Stimulated activated CD4-positive, alpha-beta T cell treated with anti-CD3 and anti-CD28 coated beads, TNF-alpha, amount 100 ng/mL, for 1 hour (primary cell): ENCODE measurements at places on chromosomes 12 and 14.

- no peak for DNase-seq
These were observed 1557.3 kb upstream of the FLRT2 start for GRCh38 chr14:83972631-83973030.

- DNase-seq = no peak
These were observed 46.3 kb upstream of the PTGDR start for GRCh38 chr14:52220924-52221811.

- no peak for DNase-seq
These were observed 13.4 kb downstream of the ASB8 start for GRCh38 chr12:48143898-48144297.

- DNase-seq = no peak
These were observed 26.8 kb downstream of the DUSP6 start for GRCh38 chr12:89325495-89325894.

DNA sequence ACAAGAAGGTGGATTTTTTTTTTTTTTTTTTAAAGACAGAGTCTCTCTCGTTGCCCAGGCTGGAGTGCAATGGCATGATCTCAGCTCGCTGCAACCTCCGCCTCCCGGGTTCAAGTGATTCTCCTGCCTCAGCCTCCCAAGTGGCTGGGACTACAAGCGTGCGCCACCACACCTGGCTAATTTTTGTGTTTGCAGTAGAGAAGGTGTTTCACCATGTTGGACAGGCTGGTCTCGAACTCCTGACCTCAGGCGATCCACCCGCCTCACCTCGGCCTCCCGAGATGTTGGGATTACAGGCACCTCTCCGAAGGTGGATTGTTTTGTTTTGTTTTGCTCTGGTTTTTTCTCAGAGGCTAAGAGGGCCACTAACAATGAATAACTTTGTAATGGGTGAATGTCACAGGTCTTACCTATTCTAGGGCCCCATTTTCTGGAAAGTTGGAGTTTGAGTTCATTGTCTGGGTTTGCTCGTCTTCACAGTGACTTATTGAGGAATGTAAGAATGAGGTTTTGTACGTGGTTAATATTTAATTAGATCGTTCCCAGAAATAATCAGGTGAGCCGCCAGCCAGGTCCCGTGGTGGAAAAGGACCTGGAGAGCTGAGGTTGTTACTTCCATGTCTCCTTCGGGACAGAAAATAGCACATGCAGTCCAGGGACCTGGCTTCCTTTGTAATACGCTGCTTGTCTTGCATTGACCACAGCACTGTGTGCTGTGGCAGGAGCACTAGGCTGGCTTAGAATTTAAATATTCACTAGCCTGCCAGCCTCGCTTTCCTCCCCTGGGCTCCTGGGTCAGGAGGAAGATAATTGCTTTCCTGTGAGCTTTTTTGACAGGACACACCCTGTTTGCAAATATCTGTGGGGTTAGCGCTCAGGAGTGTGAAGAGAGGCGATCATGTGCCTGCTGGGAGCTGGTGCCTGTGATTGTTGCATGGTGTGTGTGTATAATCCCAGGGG, 2.3 kb downstream of the HIP1R start:
- no peak for DNase-seq

DNA sequence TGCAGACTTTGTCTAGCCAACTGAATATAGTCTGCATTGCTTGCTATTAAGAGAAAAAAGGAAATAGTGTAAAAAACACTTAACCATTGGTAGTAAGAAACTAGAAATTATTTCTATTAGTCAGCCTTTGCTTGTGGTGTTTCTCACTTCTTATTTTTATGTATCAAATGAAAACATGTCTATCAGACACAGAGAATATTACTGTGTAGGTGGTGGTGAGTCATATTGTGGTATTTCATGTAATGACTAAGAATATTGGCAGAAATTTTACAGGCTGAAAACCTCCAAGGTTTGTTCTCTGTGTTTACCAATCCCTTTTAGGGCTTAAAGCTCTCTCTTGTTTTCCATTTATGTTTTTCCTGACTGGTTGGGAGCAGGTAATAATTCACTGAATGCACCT, 87.2 kb downstream of the DAAM1 start:
- DNase-seq = no peak

- DNase-seq = no peak
These were observed 80.0 kb upstream of the SLC8A3 start for GRCh38 chr14:70268760-70269159.

DNA sequence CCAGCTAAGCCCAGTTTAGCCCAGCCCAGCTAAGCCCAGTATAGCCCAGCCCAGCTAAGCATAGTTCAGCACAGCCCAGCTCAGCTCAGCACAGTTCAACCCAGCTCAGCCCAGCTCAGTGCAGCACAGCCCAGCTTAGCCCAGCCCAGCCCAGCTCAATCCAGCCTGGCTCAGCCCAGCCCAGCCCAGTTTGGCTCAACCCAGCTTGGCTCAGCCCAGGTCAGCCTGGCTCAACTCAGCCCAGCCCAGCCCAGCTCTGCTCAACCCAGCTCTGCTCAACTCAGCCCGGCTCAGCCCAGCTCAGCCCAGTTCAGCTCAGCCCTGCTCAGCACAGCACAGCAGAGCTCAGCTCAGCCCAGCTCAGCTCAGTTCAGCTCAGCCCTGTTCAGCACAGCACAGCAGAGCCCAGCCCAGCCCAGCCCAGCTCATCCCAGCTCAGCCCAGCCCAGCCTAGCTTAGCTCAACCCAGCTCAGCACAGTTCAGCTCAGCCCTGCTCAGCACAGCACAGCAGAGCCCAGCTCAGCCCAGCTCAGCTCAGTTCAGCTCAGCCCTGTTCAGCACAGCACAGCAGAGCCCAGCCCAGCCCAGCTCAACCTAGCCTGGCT, 330.9 kb downstream of the TMEM121 start:
- DNase-seq = no peak

- DNase-seq = no peak
These were observed 31.5 kb downstream of the CCNK start for GRCh38 chr14:99512571-99513182.

DNA sequence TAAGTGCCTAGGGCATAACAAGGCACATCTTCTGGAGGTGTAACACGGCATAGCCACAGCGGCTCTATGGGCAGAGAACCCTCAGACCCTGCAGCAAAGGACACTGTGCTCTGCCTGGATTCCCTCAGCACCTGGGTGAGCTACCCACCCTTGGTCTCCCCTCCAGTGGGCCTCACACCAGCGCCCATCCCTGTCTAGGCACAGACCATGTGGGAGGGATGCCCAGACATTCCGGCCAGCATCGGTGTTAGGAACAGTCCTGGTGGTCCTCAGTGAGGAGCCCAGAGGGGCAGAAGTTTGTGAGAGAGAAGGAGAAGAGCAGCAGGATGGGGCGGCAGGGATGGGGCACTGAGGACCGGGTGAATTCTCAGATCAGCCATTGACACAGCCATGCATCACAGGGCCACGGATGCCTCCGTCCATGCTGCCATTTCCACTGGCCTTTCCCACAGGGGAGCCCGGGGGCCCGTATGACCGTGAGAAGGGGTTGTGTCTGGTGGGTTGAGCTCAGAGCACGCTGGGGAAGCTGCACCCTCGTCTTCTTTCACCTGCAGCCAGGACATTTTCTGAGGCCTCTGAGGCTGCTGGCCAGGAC, 282.7 kb upstream of the SFSWAP start:
- DNase-seq = no peak

DNA sequence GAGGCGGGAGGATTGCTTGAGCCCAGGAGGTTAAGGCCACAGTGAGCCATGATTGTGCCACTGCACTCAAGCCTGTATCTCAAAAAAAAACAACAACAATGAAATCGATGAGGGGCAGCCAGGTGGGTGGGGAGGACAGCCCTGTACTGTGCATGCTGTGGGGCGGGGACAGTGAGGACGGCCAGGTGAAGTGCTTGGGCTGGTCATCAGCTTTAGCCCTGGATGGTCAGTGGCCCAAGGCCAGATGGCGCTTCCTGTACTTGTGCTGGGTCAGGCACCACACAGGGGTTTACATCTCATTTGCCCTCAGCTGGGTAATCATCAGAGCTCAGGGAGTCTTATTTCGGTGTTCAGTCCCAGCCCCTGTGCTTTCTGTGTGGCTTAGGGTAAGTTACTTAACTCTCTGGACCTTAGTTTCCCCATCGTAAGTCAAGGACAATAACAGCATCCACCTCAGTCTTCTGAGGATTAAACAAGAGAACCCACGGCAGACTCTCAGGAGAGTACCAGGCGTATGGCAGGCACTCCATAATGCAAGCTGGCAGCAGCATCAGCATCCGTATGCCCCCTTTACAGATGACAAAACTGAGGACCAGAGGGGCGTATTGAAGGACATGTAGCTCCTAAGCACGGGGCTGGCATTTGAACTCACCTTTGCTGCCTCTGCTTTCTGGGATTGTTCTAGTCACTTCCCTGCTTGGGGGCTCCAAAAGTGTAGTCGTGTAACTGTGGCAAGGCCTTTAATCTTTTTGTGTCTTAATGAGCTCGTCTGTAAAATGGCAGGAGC, 71.9 kb downstream of the SLC25A47 start:
- DNase-seq = no peak

DNA sequence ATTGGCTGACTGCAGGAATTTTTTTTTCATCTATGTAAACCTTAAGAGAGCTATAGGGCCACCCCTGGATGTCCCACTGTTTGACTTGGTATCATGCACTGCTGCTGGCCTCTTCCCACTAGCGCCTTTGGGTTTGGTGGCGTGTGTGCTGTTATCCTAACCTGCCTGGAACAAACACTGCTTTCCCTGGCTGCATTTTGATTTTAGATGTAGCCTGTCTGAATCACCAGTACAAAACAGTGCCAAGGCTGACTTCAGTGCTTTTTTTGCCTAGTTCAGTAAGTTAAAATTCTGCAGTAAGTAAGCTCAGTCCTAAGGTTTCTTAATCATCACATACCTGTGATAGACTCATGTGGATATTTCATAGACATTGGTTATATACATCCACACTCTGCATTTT, 99.2 kb downstream of the EML1 start:
- DNase-seq = no peak

DNA sequence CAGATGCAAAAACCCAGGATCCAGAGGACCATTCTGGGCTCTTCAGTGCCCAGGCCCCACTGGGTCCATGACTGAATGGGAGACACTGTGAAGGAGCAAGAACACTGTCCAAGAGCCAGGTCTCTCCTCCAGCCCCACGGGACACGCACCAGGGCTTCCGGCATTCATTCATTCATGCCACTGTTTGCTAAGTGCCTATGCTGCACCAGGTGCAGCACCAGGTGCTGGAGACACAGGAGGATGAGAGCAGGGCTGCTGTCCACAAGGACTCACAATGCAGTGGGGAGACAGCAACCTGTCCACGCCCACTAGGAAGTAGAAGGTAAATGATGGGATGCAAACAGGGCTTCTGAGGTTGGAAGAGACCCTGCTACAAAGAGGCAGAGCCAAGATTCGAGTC, 20.4 kb downstream of the CLMN start:
- DNase-seq = no peak

DNA sequence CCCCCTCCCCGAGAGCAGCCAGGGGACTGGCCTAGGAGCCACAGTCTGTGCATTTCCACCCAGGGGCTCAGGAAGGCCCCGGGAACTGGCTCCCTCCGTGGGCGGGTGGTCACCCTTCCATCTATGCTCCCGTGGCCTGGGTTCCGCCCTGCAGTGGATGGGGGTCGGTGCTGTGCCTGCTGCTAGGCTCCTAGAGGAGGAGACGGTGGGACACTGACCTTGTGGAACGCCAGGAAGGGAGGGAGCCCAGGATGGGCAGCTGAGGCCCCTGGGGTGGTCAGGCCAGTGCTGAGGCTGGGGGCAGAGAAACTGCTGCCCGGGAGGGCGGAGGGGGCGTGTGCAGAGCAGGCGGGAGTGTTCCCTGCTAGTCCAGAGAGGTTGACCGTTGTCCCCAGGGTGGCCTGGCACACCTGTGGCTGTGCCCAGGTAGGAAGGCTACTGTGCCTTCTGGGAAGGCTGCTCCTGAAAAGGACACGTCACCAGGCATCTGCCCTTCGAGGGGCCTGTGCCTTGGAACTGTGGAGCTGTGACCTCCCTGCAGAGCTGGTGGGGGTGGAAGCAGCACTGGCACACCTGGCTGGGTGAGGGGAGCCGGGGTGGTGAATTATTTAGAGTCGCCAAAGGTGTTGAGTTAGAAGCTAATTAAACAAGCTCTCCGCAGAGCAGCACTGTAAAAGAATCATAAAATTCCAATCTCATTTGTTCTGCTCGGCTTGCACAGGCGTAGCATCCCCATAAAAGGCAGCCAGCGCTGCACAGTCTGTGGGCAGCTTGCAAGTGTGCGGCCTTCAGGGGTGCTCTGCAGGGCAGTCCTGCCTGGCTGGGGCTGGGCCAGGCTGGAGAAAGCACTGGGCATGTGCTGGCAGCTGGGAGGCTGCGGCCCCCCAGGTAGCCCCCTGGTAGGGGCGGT, 145.1 kb downstream of the KIF26A start:
- DNase-seq = no peak

GRCh38 chr14:67941456-67942018, 122.0 kb downstream of the RAD51B start:
- no peak for DNase-seq

DNA sequence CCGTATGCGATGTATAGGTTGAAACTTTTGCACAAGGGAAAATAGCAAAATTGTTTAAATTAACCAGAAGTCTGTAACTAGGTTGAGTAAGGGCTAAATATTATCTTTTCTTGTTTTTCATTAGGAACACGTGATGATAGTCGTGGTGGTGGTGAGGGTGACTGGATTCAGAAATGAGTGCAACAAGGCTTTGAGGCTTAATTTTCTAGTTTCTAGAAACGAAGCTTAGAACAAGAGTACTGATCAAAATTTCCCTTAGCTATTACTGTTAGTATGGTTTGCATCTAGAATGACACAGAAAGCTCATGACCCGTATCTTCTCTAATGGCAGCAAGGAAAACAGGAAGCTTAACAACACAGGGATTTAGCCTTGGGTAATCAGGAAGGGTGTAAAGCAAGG, 7.0 kb downstream of the SLIRP start:
- no peak for DNase-seq

DNA sequence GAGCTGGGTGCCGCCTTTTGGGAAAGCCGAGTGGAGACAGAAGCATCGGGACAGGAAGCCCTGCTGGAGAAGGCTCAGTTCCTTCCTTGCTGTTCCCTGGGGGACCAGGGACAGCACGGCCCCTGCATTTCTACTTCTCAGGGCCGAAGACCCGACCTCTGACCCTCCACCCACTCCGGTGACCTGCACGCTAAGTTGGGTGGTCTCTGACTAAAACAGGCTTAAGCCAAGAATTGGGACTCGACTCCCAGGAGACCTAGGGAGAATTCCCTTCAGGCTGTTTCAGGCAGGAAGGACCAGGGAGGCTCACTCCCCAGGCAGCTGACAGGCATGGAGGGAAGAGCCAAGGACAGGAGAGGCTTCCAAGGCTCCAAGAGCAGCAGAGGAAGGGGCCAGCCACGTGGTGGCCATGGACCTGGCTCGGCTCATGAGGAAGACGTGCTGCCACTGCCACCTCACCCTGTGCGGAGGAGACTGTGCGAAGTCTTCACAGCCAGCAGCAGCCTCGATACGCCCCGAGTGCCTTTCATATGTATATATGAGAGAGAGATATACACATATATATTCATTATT, 43.9 kb downstream of the DCAF4 start:
- no peak for DNase-seq

DNA sequence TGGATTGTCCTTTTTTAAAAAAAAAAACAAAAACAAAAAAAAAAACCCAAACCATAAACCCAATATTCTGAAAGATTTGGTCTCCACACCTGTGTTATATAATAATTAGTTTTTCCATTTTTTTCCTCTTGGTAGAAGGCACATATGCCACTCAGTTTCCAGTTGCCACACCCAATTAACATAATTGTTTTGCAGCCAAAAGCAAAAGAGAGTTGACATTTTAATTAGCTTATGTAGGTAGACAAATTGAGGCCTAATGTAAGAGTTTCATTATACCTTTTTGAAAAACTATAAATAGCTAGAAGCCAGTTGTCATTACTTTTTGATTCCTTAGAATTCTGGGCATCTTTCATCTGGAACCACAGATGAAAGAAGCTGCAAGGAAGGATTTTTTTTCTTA, 21.0 kb downstream of the PTPN11 start:
- no peak for DNase-seq

- DNase-seq = no peak
These were observed 454.8 kb upstream of the SOX5 start for GRCh38 chr12:24404086-24404815.
